HEK293T (cell line): ENCODE measurements at places on chromosomes 4 and X.
A peak's percentile ranks its signal among the peaks of the same experiment; 100 is the strongest.

DNA sequence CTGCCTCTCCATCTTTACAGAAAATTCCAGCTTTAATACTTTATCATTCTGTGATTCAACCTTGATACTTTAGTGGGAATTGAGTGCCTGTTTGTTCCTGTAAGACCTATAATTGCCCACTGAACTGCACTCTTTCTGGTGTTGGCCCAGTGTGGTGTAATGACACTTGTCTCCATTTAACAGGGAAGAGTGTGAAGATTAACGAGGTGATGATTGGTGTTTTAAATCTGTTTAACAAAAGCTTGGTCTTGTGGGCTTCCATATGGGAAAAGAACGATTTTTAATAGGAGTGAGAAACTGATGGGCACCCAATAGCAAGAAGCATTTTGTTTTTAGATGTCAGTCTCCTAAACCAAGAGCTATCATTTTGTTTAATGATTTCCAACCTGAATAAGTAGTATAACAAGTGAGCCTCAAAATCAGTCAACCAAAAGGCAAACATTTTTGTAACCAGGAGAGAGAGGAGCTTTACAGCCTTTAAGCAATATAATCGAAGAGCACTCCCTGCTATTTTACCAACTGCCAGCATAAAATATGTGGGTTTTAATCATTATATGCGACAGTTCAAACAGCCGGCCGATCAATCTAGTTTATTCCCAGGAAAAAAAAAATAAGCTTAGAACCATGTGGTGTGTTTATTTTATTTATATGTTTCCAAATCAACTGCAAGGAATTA, 50.2 kb downstream of the SUPT20HL1 start:
- no peak for DNase-seq

DNA sequence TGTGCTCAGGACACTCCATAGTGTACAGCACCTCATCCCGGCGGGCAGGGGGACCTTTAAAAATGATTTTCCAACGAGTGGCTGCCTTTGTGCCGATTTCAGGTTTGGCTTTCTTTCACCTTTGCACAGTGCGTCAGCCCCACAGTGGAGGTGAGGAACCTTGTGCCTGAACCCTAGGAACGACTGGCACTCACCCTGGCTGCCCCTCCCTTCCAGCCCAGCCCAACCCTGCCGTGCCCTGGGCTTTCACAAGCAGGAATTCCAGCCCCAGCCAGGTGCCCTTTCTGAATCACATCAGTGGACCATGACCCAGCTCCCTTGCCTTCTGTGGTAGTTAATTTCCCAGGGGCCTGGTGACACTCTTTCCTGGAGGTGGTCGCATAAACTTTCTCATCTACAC, 1.3 kb downstream of the TMEM164 start:
- no peak for DNase-seq

DNA sequence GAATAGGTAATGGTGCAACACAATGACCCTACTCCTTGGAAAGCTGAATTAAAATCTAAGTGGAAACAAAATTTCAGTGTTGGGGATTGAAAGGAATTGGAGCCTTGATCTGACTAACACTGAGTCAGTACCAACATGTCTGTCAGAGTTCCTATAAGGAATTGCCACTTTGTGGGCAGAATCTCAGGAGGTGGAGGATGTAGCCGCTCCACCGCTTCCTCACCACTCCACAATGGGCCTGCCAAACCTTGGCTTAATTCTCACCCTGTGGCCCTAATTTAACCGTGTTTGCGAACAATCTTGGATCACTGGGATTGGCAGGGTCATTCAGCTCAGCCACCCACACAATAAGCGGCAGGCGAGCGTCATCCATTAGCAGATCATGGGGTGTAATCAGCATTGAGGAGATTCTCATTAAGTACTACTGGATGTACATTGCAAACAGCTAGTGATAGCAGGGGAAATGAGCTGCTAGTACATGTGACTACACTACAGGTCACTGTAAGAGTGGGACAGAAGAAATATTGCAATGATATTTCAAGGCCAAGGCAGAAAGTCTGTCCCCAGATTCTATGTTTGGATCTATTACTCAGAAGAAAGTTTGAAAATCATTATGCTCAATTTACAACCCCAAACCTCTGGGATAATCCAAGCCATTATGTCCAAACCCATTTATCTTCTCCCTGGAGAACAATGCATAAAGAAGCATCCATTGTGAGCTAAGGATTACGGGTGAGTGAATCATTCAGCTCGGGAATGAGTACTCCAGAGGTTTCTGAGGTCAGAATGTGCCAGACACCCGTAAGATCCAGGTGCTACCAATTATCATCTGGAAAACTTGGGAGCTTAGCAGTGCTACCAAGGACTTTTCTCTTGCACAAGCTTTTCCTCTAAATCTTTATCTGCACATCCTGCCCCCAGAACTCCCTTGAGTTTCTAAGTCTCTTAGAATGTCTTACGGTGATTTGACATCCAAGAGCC, 5.8 kb downstream of the SRPX start:
- no peak for DNase-seq

DNA sequence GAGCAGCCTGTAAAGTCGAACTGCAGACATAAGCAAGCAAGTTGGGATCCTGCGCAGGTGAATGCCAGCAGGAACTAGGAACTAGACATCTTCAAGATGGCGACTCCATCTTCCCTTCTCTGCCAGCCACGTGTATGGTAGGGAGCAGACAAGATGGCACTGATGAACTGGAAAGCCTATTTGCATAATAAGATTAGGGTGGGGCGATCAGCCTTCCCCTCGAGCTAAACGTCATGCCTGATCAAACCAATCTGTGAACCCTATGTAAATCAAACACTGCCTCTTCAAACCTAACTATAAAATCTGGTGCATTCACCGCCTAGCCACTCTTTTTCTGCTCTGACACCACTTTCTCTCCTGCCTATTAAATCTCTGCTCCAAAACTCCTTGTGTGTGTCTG, 28.1 kb upstream of the LGI2 start:
- no peak for DNase-seq

DNA sequence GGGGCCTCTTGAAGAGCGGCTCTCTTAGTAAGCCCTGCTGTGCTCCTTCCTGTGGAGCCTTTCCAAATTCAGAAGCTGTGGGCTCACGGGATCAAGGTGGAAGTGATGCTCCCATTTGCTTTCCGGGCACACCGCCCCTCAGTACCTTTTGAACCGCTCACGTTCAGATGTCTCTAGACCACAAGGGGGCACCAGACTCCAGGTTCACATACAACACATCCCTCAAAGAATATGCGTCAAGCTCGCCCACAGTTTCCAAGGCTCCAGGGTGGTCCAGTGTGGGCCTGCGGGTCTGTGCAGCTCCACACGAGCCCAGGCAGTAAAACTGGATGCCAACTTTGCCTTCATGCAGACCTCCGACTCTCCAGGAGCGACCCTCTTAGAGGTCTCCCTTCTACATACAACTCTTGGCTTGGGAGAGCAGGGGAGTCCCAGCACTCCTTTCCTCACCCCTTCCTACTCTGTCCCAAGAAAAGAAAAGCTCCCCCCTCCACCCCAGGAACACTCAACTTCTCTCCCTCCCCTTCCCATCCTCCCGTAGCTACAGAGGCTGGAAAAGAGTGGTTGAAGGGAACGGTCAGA, 11.0 kb downstream of the SUPT20HL1 start:
- peak; percentile 75 for DNase-seq

- no peak for DNase-seq
Measured at GRCh38 chr4:86640469-86640868, 46.4 kb downstream of the PTPN13 start.

DNA sequence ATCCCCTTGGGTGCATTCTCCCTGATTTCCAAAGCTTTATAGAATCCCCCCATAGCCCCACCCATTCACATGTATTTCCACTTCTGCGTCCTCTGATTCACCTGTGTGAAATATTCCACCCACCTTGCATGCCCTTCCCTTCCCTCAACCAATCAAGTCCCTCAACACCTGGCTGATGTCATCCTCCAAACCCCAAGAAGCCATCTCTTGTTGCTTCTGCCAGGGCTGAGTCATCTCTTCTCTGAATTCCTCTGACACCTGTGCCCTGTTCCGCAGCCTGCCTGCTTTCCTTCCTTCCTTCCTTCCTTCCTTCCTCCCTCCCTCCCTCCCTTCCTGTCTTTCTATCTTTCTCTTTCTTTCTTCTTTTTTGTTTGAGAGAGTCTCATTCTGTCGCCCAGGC, 9.9 kb downstream of the CRMP1 start:
- no peak for DNase-seq

- no peak for DNase-seq
Measured at GRCh38 chrX:10536744-10537143, 83.6 kb downstream of the MID1 start.

GRCh38 chr4:89625599-89626293, 211.2 kb downstream of the SNCA start:
- no peak for DNase-seq

- DNase-seq, result no peak
Measured at GRCh38 chr4:172095161-172095560, 282.0 kb downstream of the GALNTL6 start.

DNA sequence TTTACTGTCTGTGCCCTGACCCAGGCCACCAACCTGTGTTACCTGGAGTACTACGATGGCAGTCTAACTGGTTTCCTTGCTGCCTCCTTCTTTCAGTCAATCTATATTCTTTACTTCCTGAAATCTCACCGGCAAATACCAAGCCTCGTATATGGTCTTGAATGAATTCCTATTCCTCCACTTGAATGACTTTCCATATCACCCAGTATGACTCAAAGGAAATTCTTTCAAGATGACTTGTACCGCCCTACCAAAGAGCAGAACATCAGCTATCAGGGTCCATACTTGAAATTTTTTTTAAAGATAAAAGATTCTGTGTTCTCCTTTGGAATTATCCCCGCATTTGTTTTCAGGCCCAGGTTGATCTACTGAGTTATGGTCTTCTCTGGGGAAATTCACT, 378.0 kb downstream of the AFF2 start:
- no peak for DNase-seq

GRCh38 chrX:50877310-50877709, 33.2 kb upstream of the BMP15 start:
- no peak for DNase-seq

DNA sequence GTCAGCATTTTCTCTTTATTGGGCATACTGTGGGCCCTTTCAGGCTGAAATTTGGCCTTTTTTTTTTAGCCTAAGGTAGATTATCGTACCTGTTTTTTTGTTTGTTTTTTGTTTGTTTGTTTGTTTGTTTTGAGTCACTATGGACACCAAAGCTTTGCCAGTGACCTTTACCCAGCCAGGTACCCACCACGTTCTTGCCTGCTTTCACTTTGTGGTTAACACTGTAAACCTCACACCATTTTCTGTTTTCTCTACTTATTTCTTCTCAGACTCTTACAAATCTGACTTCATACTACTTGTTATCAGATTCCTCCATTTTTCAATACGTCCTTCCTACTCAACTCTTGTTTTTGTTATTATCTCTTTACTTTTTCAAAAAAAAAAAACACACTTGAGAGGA, 81.5 kb downstream of the ZNF674 start:
- DNase-seq, result no peak

DNA sequence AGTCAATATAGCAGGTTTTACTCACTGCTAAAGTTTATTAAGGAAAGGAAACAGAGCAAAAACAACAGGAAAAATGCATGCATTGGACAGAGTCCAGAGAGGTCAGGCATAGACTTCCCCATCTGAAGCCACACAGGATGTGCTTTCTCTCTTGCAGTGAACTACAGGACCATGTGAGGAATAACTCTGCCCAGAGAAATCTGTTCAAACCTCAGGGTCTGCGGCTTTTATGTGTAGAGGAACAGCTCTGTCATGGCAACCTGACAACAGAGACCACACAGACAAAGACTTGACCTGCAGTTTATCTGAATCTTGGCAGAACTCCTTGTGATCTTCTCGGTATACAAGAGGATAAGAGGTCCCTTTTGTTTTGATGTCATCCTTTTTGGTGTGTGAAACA, 46.3 kb upstream of the LONRF3 start:
- no peak for DNase-seq

DNA sequence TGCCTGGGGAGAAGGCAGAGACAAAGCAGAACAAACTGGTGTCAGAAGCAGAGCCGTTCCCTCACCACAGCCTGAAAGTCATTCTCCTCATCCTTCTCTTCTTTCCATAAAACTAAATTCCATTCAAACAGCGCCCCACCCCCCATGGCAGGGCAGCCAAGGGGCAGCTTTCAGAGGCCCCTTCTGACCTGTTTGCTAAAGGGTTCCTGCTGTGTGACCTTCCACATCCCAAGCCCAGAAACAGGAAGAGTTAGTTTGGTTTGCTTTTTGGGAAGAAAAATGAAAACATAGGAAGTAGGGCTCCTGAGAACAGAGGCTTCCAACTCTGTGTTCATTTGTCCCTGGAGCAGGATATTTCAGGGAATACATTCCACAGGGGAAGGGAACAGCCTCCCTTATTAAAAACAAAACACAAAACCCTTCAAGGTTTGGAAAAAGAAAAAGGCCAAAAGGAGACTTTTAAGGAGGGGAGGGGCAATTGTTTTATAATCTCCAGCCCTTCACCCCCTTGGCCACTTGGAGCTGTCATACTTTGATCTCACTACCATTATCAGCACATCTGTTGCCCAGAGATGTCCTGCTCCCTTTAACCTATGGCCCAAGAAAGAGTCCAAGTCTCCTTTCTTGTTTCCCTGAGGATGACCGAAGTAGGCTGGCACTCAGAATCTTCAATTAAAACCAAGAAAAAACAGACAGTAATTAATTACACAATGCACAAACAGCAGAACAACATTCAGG, 25.3 kb downstream of the STARD8 start:
- no peak for DNase-seq

- DNase-seq, result no peak
Measured at GRCh38 chrX:152444338-152444737, 6.8 kb downstream of the GABRA3 start.

GRCh38 chr4:68176904-68177303, 47.2 kb upstream of the TMPRSS11F start:
- DNase-seq, result no peak

DNA sequence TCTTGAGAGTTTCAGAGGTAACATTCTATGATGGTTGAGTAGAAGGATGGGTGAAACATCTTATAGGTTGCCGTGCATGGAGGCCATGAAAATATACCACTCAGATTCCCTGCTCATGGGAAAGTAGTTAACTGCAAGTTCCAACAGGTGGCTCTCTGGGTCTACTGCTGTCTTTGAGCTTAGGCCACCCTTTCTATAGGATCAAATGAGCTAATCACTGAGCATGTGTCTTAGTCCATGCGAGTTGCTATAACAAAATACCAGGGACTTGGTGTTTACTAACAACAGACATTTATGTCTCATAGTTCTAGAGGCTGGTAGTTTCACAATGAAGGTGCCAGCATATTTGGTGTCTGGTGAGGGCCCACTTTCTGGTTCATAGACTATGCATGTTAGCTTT, 144.8 kb upstream of the UNC5C start:
- DNase-seq, result peak; percentile 12

- DNase-seq, result no peak
Measured at GRCh38 chr4:25128671-25129070, 31.6 kb downstream of the SEPSECS start.

- no peak for DNase-seq
Measured at GRCh38 chr4:87941537-87942392, 33.7 kb upstream of the SPP1 start.
